ENCODE measurements at places on chromosomes 3 and 15.

DNA sequence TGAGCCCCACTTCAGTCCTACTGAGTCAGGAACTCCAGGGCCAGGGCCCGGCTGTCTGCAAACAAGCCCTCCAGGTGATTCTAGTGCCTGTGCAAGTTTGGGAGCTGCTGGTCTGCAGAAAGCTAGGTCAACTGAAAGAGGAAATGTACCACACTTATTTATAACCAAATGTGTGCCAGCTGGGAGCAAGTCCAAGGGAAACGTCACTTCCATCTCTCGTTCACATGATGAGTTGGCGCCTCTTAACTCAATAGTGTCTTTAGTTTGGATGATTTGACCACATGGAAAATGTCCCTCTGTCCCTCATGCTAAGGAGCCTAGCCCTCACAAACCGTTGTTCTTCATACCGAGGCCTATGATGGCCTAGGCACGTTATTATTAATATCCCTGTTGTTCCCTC lies 43.2 kb downstream of the GOLGA8S start:
- DNase-seq, result no peak

- no peak for DNase-seq
Measured at GRCh38 chr3:6929918-6930317, 69.0 kb downstream of the GRM7 start.

DNA sequence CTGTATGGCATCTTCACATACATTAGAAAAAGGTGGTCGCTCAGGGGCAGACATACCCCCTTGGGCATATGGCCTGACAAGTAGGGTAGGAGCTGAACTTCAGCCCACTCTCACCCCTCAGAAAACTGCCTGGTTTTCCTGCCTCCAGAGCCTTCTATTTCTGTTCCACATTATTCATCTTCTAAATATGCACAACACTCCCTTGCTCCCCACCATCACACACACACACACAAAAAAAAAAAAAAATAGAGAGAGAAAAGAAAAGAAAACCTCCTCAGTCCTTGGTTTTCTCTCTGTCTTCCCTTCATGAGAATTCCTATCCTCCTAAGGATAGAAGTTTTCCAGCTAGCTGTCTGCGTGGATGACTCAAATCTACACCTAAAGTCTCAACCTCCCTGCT lies 5.6 kb upstream of the ROPN1 start:
- DNase-seq, result no peak

- DNase-seq, result no peak
Measured at GRCh38 chr3:108488631-108489030, 21.8 kb downstream of the MYH15 start.

DNA sequence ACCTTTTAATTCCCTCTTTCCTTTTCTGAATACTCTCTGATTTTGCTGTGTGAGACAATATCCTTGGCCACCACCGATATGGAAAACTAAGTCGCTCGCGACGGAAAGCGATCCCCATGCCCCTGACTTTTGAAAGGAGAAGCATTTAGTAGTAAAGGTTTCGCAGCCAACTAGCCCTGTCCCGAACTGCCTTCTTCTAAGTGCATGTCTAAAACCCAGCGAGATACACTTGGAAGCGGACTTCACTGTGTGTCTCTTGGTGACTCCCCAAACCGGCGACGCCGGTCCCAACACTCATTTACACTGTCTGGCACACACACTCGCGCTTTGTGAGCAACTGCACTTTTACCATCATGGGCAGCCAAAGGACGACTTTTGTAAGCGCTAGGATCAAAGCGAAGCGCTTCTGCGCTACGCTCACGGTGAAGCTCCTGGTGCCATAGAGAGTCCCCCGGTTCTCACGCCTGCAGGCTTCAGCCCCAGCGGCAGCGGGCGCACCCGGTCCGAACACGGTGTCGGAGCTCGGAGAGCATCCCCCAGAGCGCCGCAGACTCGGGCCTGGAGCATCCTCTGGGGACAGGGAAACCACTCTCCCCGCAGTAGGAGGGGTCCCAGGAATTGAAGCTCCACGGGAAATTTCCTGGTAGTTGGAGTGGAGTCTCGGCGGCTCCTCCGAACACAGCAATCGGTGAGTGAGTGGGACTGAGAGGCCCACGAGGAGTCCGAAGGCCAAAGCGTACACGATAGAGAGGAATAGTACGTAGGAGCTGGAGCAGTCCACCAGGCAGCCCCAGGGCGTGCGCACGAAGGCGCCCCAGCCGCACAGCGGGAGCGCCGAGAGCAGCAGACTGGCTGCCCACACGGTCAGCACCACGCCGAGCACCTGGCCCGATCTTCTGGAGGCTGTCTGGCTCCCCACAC lies 1.4 kb downstream of the GPR149 start:
- no peak for DNase-seq

GRCh38 chr15:78263907-78264303 lies 457 bp upstream of the DNAJA4 start:
- DNase-seq, result no peak

- DNase-seq, result no peak
Measured at GRCh38 chr3:11582191-11582968, 61.3 kb downstream of the VGLL4 start.

DNA sequence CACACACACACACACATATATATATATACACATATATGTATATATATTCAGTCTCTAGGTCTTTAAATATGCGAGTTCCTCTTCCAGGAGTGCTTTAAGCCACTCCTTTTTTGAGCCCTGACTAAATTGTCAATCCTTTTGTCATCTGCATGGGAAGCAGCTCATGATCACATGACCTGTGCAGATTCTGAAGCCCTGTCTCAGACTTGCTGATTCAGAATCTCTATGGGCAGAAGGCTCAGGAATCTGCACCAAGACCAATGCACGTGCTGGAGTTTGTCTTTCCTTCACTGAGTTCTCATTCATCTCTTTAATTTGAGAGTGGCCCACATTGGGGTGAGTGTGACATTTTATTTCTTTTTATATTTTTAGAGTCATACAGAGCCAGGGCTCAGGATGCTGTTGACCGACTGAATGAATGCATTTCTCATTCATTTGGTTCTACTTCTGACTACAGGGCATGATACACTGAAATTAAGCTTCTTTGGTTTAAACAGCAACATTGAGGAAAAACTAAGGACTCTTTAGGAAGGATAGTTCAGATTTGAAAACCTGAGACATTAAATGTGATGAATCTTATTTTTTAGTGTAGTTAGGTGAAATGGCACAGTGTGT lies 307.5 kb downstream of the EDEM1 start:
- DNase-seq, result no peak

GRCh38 chr3:55626279-55626665 lies 139.2 kb upstream of the WNT5A start:
- no peak for DNase-seq

- DNase-seq, result no peak
Measured at GRCh38 chr3:189927975-189928895, 192.5 kb downstream of the P3H2 start.

DNA sequence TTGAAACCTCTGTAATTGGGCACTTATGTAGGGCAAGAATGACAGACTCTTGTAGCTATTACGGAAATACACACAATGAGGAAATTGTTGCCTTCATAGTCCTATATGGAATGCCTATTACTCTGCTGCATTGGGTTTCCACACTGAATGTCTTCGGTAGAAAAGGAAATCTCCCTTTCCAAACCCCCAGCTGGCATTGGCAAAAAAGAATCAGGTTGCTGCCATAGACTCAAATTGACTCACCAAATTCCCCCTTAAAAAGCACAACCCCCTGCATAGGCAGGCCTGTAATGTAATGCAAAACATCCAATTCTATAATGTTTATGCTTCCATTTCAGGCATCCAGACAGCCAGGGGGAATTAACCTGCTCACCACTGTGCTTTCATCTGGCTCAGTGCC lies 44.8 kb upstream of the NTRK3 start:
- no peak for DNase-seq

DNA sequence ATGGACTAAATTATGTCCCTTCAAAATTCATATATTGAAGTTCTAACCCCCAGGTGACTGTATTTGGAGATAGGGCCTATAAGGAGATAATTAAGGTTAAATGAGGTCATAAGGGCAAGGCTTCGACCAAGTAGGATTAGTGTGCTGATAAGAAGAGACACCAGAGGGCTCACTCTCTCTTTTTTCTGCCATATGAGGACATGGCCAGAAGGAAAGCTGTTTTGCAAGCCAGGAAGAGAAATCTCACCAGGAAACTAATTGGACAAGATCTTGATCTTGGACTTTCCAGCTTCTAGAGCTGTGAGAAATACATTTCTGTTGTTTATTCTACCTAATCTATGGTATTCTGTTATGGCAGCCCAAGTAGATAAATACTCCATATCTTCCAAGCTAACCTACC lies 503.6 kb upstream of the NAALADL2 start:
- no peak for DNase-seq

DNA sequence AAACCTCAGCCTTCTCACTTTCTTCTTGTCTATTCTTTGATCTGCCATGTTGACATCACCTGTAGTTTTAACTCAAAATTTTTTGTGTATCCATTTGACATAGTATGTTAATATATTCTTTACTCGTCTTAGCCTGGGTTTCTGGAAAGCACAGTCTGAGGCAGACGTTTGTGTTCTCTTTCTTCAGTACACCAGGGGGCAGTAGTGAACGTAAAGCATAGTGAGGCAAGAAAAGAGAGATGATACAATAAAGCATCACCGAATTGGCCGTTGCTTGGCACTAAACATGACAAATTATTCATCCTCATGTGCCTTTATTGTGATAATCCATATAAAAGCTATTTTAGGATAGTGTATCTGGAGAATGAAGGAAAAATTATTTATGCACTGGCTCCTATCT lies 141.0 kb upstream of the MYRIP start:
- DNase-seq, result no peak

- no peak for DNase-seq
Measured at GRCh38 chr3:33543601-33544000, 103.4 kb upstream of the UBP1 start.

GRCh38 chr15:31070867-31071266 lies 30.7 kb downstream of the TRPM1 start:
- no peak for DNase-seq

DNA sequence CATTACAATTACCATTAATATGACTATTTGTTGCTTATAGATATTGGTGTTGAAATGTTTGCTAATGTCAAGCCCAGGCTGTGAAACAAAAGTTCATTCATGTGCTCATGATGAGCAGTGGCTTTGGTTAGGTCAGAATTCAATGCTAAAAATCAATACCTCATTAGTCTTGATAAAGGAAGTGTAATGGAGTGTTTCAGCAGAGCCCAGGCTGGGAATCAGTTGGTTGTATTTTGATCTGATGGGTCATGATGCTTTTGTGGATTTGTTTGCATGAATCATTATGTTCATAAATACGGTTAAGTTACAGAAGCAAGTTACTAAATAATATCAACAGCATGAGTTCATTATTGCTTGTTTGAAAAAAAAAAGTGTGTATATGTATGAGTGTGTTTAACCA lies 13.6 kb upstream of the ZNF774 start:
- no peak for DNase-seq

GRCh38 chr3:50430191-50430590 lies 70.9 kb upstream of the TMEM115 start:
- no peak for DNase-seq

GRCh38 chr3:159944781-159945180 lies 43.9 kb upstream of the IL12A start:
- DNase-seq, result no peak

GRCh38 chr3:10408680-10409079 lies 87.8 kb upstream of the SEC13 start:
- DNase-seq, result no peak

DNA sequence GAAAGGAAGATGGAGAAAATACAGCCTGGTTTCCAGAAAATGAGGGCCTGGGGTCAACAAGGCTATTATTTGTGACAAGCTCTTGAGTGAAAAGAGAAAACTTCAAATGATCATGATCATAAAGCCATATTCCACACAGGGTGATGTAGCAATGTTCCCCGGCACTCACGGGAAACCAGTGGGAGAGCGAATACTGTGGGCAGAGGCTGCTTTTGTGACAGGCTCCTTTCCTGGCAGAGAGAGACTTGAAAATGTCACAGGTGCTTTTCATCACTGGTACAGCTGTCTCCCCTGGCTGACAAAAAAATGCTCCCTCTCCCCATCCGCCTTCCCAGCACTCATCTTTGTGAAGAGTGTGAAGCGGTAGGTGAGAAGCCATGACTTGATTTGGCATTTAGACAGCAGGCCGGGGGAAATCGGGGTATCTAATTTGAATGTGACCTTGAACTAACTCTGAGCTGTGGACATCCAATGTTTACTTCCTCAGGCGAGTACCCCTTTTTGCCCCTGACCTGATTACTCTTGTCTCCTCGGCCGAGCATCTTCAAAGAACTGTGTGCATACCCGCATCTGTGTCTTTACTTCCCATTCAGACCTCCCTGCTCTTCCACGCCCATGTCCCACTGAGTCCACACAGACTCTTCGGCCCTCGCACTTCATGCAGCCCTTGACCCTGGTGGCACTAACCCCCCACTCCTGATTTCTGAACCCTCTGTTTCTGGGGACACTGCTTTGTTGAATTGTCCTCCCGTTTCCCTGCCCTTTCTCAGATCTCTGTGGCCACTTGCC lies 23.2 kb downstream of the CA12 start:
- DNase-seq, result no peak

- no peak for DNase-seq
Measured at GRCh38 chr3:99869621-99870020, 52.0 kb downstream of the CMSS1 start.

DNA sequence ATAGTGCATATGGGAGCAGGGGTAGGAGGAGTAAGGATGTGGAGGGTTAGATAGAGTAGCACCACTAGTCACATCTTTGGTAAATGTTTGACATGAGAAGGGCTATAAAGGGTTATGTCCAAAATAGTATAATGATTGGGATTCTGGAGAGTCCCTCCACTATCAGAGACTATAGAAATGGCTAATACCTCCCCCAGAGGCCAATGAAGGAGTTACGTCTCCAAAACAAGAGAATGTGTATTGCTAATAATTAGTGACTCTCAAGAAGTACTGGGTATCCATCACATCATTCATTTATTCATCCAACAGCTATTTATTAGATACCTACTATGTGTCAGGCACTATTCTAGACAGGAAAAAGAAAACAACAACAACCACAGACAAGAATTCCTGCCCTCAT lies 203.7 kb upstream of the UMPS start:
- no peak for DNase-seq

GRCh38 chr3:122102191-122102935 lies 47.2 kb downstream of the CD86 start:
- DNase-seq, result no peak

Measured in effector CD8-positive, alpha-beta T cell (primary cell).